Stimulated activated CD4-positive, alpha-beta T cell treated with anti-CD3 and anti-CD28 coated beads, Interleukin-1b, Interleukin-23, amount 100 ng/mL, for 24 hours (primary cell): ENCODE measurements at places on chromosomes 11 and 22.

DNA sequence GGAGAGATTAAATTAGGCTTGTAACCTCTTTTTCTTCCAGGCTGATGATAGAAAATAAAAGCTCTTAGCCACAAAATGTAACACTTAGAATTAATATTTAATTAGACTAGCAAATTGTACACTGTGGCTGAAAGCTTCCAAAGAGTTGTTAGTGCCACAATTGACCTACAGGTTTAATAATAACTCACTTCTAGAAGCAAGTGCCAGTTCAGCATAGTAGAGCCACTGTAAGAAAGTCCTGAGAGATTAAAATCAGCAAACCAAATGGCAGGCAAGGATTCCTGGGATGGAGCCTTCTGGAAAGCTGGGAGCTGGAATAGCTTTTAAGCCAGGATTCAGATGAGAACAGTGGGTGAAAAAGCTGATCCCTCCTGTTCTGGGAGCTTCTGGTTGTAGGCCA lies 131.0 kb downstream of the ELP4 start:
- no peak for DNase-seq

- no peak for DNase-seq
Observed at GRCh38 chr11:119551420-119552105, 128.6 kb upstream of the THY1 start.

DNA sequence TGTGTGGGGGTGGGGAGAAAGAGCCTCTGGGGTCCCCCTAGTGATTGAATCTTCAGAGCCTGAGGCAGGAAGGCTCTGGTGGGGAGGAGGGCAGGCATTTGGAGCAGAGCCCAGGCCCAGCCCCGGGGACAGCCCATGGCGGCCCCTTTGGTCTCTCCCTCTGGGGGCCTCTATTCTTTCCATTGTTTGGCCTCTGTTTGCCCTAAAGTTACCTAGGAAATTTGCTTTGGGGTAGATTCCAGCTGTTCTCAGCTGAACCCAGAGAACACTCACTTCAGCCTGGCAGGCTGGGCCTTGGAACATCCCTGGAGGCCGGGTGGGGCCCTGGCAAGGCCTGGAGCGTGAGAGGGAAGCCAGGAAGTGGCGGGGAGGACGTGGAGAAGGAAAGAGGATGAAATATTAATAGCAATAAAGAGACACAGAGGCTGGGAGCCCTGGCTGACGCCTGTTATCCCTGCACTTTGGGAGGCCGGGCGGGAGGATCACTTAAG lies 22.9 kb upstream of the A4GALT start:
- DNase-seq = no peak

DNA sequence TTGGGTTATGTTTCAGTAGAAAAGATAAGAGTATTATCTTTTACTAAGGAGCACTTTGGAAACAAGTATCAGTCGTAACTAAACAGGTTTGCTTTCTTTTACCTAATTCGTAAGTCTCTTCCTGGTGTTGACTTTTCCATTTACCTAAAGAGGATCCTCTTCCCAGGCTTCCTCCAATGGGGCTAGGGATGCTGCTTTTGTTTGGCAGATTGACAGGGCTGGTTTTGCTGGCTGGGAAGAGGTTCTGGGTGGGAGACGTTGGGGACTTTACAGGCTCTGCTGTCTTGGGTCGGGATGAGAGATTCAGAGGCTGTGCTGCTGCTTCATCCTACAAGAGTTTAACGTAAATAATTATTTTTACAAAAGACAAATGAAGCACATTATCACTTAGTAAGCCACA lies 306.7 kb downstream of the SOX6 start:
- no peak for DNase-seq

DNA sequence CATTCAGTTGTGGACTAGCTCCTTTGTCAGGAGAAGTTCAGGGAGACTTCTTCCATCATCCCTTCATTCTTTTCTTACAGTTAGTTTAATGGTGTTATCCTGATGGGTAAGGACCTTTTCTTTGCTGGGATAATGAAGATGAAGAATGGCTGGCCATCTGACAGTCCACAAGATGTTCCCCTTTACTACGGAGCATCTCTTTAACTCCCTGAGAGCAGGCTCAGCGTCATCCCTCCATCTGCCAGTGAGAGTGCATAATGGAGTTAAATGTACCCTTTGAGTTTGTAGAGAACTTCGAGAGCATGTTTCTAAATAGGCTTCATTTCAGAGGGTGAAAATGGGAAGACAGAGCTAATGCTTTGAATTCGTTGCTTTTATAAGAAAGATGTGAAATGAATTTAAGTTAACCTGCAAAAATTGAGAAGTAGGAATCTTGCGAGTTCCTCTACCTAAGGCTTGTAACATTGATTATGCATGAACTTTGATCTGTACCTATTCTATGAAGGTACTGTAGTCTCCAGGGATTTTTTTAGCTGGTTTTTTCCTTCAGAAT lies 1.7 kb downstream of the EP300 start:
- DNase-seq = no peak

DNA sequence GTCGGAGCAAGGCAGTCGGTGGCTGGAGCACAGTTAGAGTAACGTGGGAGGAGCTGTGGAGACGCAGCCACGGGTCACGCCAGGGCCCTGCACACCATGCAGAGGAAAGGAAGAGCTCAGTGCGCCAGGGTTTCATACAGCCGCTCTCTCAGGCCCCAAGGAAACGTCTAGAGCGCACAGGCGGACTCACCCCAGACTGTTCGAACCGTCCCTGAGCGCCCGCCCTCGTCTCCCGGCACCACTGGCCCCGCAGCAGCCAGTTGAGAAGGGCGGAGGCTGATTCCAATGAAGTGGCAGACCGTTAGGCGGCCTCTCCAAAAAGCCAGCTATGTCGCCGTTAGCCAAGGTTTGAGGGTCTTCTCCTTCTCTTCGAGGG lies 483 bp upstream of the HYLS1 start:
- DNase-seq = no peak
